ENCODE measurements at places on chromosomes 1 and 21.

DNA sequence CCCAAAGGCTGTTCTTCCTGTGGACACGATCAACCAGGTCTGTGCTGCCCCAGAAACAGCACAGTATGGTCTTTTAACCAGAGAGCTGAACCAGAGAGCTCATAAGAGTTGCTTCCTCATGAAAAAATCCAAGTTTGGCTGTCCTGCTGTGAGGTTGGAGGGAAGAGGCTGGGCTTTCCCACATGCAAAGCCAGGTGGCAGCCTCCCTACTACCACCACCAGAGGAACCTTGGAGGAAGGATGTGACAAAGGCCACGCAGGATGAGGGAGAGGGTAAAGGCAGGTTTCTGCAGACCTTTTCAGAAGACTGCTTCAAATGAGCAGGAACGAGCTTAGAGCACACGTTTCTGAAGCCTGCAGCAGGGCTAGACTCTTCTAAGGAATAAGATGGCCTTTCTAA lies 27.1 kb downstream of the FAM78B start:
- no peak for DNase-seq

DNA sequence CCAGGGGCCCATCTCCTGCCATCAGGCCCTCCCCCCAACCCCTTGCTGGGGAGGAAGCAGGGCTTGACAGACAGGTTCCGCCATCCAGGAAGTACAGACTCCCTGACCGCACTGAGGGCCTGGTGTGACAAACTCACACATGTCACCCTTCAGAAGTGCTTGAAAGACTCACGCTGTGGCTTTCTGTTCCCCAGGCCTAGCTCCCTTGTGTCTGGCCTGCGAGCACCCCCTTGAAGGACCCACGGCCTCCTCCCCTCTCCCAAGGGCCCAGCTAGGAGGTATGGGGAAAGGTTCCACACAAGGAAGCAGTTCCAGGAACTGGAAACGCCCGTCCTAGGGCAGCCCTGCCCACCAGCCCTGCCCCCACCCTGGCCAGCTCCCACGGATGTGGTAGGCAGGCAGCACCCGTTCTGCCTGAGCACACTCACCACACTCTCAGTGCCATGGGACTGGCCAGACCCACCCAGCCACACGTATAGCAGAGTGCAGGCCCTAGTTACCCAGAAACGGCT lies 26.7 kb downstream of the SLC2A1 start:
- no peak for DNase-seq

DNA sequence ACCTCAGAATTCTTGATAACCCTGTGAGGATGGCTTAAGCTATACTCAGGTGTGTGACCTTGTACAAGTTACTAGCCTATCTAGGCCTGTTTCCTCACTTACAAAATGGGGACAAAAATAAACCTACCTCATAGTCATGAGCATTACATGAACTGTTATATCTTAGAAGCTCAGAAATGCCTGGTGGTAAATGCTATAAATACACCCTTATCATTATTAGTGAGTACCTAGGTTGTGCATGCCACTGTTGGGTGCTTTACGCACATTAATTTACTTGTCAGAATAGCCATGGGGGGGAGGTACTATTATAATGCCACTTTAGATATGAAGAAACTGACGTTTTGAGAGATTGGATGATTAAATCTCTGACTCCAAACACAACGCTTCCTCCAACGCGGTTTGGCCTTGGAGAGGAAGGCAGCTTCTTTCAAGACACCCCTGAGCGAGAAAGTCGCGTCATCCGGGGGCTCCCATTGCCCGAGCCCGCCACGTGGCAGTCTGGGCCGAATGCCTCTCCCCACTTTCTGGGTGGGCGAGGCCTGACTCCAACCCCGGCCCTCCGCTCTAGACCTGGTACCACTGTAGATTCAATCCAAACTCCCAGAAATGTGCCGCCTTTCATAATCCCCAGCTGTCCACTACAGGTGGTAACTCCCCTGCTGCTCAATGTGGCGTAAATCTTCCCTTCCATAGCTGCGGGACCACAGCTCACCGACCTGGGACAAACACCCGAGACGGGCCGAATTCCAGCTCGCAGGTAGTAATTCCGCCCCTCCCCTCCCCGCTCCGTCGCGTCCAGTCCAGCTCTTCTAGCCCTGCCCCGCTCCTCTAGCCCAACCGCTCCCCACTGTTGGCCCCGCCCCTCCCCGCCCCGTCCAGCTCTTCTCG lies 771 bp upstream of the RAD54L start:
- DNase-seq: no peak

- DNase-seq: no peak
Observed at GRCh38 chr1:244919320-244920282, 55.3 kb upstream of the HNRNPU start.

- no peak for DNase-seq
Observed at GRCh38 chr1:9746651-9747050, 77.1 kb downstream of the CLSTN1 start.

GRCh38 chr1:109782927-109783326 lies 19.2 kb upstream of the EPS8L3 start:
- DNase-seq: no peak

GRCh38 chr21:28761674-28762356 lies 230.9 kb downstream of the LTN1 start:
- DNase-seq: no peak

- DNase-seq: no peak
Observed at GRCh38 chr1:186519982-186520381, 59.1 kb upstream of the PDC start.

DNA sequence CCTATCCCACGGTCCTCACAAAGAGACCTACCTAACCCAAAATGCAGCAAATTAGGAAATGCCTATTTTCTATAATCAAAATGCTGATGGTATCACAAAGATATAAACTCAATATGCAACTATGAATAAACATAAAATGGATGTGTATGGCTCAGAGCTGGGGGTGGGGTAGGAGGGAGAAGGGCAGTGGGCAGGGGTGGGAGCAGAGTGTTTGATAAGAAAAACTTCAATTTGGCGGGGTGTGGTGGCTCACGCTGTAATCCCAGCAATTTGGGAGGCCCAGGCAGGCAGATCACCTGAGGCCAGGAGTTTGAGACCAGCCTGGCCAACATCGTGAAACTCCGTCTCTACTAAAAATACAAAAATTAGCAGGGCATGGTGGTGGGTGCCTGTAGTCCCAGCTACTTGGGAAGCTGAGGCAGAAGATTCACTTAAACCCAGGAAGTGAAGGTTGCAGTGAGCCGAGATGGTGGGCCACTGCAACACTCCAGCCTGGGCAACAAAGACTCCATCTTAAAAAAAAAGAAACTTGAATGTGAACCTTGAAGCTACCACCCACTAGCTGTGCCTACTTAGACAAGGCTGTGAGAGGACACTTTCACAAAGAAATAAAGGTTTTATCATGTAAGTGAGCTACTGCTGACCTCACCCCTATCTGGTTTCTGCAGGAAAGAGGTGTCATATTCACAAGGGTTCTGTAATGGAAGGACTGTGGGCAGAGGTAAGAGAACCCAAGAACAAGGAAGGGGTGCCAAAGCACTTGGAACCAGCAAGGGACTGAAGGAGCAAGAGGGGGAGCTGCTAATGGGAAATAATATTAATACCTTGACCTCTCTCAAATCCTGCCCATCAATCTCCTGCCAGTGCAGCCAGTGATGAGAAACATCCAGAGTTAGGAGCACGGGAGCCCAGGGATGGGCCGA lies 53.0 kb downstream of the HLCS start:
- DNase-seq: no peak

DNA sequence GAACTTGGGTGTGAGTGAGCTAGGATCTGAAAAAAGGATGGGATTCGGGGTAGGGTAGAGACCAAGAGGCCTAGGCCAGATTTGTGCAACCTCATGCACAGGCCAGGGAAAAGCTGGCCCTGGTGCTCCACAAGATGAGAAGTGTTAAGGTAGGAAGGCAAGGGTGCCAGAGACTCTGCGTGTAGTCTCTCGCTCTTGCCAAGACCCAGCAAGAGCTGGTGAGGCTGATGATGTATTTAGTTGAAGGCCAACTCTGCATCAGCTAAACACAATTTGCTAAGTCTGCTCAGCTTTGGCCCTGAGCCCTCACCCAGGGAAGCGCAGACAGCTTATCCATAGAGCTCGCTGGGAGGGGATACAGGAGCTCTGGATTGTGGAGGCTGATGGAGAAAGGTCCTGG lies 26.6 kb upstream of the SOX13 start:
- no peak for DNase-seq

DNA sequence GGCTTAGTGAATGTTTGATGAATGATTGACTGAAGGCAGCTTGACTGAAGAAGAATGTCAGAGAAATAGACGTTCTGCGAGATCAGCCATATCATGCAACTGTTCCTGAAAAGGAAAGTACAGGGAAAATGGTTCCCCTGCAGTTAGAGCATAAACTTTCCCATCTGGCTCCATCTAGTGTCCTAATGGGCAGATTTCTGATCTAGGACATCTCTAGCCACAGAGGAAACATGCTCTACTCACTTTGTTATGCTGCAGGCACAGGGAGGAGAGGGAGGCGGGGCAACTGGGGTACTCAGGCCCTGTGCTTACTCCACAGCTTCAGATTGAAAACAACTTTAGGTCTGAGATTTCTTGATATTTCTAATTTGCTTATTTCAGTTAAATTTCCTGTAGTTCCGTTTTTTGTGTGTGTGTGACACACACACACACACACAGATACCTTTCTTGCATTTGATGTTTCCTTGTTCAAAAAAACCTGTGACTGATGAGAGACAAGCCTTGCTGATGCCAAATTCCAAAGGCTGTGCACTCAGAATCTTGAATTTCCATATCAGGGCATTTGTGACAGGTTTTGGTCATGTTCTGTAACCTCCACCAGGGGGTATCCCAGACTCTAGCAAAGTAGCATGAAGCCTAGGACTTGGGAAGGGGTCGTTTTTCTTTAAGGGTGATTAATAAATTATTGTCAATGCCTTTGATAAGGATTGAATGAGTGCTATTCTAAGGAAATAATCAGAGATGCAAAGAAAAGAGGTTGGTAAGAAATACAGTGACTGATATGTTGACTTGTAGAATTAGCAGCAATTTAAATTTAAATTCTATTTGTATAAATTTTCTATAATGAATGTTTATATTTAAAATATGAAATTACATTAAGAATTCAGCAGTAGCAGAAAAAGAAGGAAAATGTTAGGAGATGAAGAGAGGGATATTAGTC lies 139.7 kb upstream of the BEND5 start:
- DNase-seq: peak; percentile 12

GRCh38 chr1:155651861-155652661 lies 36.5 kb downstream of the YY1AP1 start:
- no peak for DNase-seq

DNA sequence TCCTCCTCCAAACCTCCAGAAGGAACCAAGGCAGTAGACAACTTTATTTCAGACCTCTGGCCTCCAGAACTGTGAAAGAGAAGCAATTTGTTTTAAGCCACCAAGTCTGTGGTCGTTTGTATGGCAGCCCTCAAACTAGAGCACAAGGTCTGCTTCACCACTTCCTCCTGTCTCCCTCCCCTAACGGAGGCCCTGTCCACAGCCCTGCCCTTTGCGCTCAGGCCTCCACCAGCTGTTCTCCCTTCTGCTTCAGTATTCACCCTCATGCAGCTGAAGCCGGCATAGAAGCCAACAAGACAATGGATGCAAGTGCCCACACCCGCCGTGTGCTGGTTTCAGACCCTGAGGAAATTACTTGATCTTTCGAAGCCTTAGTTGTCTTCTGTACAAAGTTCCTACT lies 364.1 kb downstream of the HHAT start:
- DNase-seq: no peak

DNA sequence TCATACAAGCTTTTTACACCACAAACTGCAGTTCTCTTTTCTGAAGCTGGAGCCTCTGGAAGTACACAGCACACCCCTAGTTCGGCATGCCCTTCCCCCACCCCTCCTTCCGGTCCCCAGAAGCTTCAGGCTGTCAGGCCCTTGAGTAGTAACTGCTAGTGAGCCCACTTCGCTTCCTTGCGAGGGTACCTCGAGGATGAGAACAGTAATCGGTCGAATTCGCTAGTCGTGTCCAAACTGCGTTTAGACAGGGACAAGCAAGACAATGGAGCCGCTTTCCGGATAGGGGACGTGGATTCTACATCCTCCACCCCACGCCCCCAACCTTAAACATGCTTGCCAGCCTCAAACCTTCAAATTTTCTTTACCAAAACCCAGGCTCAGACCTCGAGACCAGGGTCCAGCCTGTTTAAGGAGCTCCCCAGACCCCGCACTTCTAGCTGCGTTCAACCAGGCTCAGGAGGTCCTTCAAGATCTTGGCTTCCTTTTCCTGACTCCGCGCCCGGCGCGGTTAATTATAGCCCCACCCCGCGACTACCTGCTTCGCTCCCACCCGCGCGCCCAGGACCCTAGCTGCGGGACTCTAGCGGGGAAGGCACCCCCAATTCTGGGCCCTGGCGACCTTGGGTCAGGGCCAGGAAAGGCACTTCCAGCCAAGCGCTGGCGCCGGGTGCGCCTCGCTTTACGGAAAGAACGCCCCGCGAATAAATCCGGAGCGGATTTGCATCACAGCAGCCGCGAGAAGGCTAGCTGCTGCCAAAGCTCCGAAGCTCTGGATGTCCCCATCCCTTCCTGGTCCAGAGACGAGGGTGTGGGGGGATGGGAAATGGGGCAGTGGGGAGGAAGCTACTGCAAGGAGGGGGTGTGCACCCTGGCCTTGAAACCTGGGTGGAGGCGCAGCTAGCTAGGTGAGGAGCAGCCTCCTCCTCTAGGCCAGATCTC lies 8.1 kb upstream of the TSPAN1 start:
- DNase-seq: no peak

DNA sequence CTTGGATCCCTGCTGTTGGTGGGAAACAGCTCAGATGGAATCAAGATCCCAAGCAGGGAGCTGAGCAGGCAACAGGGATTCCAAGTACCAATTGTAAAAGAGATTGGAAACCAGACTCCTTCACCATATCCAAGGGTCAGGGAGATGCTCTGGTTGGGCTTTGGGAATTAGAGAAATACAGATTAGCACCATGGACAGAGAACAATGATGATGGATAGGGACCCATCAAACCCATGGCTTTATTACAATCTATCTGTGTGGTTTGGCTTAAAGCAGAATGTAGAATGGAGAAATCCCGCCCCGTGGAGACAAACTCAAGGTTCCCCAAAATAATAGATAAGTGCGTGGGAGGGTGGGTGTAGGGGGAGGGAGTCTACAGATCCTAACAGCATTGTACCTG lies 120.7 kb upstream of the CSF3R start:
- no peak for DNase-seq

GRCh38 chr1:27428316-27429028 lies 36.0 kb downstream of the GPR3 start:
- DNase-seq: no peak

GRCh38 chr1:227434808-227435444 lies 116.6 kb upstream of the CDC42BPA start:
- DNase-seq: no peak

- DNase-seq: no peak
Observed at GRCh38 chr1:217211486-217211885, 419.4 kb downstream of the GPATCH2 start.
